CD4-positive, alpha-beta T cell treated with Interleukin-4 for 4 hours (primary cell): ENCODE measurements at places on chromosomes 4 and X.

DNA sequence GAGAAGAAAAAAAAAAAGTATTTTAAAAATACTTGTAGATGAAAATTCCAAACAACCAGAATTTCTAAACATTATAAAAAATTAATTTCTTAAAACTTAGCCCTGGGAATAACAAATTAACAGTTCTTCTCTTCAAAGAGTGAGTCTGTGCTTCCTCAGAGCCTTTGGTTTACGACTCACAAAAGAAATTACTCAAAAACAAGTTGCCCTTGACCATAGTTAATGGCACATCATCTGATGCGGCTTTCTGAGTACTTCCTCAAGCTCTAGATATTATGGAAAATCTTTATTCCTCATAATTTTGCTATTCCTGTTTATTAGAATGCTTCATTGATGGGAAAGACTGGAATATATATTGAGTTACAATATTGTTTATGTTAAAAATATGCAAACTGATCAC is 23.7 kb downstream of the TAPT1 start:
- no peak for DNase-seq

GRCh38 chr4:42632653-42633382 is 24.1 kb downstream of the ATP8A1 start:
- DNase-seq = no peak

DNA sequence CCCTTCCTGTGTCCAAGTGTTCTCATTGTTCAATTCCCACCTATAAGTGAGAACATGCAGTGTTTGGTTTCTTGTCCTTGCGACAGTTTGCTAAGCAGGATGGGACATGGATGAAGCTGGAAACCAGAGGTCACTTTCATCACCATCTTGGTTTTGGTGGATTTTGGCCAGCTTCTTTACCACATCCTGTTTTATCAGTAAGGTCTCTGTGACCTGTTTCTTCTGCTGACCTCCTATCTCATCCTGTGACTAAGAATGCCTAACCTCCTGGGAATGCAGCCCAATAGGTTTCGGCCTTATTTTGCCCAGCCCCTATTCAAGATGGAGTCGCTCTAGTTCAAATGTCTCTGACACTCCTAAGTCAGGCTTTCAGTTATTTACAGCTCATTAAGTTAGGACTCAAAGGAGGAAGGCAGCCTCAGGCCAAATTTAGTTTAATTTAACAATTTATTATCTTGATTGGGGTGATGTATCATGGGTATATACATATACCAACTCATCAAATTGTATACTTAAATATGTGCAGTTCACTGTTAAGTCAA is 169.9 kb upstream of the NDP start:
- no peak for DNase-seq

DNA sequence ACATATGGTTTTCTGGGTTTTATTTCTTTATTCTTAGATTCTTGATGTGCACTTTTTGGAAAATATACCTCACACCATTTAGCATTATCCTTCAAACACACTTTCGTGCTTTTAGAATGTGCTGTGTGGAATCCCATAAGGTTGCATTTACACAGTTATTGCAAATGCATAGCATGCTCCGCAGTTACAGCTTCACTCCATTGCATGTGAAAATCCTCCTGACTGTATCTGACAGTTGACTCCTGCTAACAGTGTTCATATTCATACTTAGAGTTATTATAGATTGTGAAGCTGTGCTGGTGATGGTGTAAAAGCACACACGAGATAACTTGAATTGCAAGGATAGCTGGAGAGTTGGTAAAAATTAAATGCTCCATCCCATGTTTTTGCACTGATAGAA is 811.5 kb upstream of the TENM3 start:
- DNase-seq = no peak

GRCh38 chrX:42127563-42127962 is 204.2 kb upstream of the CASK start:
- no peak for DNase-seq

- no peak for DNase-seq
Observed at GRCh38 chr4:98542011-98542410, 116.4 kb downstream of the TSPAN5 start.

- no peak for DNase-seq
Observed at GRCh38 chr4:73451404-73451803, 15.4 kb downstream of the AFP start.

DNA sequence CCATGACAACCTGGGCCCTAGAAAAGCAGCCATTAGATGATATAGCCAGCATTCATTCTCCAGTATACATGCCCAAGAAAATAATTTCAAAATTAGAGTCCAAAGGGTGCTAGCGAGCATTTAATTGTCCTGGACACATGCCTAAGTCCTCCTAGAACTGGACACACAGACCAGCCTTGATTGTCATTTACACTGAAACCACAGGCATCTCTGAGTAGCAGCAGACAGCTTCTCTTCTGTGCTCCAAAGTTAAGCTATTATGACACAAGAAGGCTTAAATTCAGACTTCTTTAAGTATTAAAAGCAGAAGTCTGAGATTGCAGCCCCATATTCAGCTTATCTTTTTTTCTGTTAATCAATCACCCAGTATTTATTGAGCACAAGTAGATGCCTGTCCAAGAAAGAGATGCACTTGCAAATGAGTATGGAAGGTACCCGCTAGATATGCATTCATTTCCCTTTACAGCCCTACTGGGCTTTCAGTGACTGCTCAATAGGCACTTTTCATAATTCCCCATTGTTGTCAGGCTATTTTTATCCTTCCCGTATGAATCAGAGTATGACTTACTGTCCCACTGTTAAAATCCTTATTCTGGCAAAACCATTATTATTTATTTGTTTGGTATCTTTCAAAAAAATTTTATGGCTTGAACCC is 374.1 kb downstream of the FBXW7 start:
- DNase-seq = no peak

DNA sequence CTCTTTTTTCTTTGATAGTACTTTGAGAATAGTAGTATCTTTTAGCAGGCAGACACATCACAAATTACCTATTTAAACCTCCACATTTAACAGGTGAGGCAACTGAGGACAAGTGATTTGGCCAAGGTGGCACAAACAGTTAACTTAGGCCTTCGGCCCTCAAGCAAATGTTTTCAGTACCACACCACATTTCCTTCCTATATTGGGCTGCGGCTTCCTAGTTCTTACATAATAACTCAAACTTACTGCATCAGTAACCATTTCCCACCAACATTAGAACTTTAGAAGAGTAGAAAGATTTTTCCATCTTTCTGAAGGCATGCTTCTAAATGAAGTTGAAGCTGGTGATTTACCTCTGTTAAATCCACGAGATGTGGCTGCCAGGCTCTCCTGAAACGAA is 63.2 kb upstream of the SLC4A4 start:
- no peak for DNase-seq
